ENCODE measurements at places on chromosomes 2 and 18. TPM values are rescaled to one million over a fixed set of nuclear protein-coding genes. Genes with fewer than 3 reads are reported as not detected.

GRCh38 chr2:235521844-235522243 lies 28.0 kb downstream of the AGAP1 start:
- DNase-seq, result no peak

- DNase-seq, result no peak
Observed at GRCh38 chr2:161998857-161999256, 75.2 kb downstream of the DPP4 start.

The CFC1 gene
- total RNA-seq, result not detected

DNA sequence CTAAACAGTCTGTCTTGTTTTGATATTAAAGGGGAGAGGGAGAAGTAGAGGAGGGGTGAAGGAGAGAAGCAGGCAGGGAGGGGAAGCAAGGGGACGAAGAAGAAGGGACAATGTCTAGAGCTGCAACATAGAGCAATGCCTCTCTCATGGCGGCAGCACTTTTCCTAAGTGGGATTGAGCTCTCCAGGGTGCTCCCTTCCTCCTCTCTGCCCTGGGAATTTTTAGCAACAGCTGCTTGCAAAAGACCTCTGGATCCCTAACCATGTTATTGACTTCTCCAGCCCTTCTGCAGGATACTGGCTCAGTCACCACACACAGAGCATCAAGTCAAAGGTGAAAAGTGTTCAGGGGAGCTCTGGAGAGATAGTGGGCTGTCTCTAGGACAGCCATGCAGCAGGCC lies 734.9 kb downstream of the EPHA4 start:
- no peak for DNase-seq

- DNase-seq, result no peak
Observed at GRCh38 chr2:168915441-168916330, 14.6 kb downstream of the G6PC2 start.

DNA sequence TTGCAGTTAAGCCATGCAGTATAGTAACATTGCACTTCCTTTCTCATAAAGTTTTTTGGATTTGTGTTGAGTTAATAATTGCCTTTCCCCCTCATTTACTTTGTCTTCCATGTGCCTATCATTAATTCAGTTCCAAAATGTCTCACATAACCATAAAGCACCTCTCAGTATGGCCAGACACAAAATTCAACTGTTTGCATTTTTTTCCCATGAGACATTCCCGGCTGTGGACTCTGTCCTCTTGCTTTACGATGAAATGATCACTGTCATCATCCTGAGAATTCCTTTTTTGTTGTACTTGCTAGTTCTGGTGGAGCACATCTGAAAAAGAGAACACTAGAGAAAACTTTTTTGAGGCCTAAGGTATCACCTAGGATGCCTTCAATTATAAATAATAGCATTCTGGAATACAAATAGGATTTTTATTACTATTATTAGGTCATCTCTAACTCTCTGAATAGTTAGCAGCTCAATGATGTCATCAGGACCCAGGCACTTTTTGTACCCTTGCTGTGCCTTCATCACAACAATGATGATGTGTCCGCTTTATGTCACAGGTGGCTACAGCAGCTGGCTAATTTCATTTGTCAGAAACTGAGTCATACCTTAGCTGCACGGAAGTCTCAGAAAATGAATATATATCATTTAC lies 8.5 kb upstream of the ATP8B1 start:
- no peak for DNase-seq

The CYRIA gene
- total RNA-seq, result 0.80 TPM

DNA sequence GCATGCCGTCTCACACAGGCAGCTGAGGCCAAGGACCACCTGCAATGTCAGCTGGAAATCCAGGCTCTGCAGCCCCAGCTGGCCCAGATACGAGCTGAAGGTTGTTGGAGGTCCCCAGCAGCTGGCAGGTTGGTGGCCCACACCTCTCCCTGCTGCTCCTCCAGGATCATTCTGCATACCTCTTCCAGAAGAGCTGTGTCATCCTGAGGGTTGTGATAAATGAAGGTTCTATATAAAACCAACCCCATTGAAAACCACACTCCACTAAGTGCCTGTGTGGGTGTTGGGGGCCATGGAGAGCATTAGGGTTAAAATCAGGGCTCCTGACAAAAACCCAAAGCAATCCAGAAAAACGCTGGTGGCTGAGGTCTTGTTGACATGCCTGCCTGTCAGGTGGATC lies 50.4 kb downstream of the C1QL2 start:
- no peak for DNase-seq

DNA sequence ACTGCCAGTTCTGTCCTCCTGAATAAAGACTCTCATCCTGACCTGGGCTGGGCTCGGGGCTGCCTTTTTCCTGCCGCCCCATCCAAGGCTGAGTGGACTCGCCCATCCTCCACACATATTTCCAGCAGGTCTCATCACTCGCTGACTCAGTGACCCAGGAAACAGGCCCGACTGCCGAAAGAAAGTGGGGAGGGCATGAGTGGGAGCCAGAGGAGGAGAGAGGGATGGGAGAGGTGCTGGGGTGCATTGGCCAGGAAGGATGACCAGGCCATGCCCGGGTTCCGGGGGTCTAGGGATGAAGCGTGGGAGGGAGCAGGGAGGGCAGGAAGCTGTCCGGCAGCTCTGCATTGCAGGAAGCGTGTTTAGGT lies 66.7 kb downstream of the TWIST2 start:
- peak; percentile 27 for DNase-seq

The PJVK gene
- 2.1 TPM for total RNA-seq

- DNase-seq, result no peak
Observed at GRCh38 chr18:43046322-43046721, 69.2 kb downstream of the RIT2 start.

The ACOXL gene
- not detected for total RNA-seq

The TTC27 gene
- total RNA-seq, result 63.7 TPM

DNA sequence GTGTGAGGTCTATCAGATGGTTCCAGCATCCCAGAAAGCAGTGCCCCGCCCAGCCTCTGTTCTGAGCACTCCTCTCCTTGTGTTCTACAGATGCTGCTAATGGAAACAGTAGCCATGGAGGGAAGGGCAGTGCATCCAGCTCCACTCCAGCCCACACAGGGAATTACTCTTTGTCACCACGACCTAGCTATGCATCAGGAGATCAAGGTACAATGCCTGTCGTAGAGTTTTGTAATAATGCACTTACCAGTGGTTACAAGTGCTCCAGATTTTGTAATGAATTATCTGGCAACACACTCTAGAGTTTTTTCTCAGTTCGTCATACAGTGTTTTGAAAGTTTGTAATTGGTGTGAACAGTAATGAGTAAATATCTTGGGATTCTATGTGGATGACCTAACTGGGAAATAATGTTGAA lies 161.1 kb downstream of the ESCO1 start:
- peak; percentile 41 for DNase-seq

The NPHP1 gene
- total RNA-seq, result 7.5 TPM

GRCh38 chr2:30351116-30351515 lies 95.9 kb upstream of the LCLAT1 start:
- DNase-seq, result no peak

All from Daoy (cell line).